Endothelial cell of umbilical vein (primary cell): ENCODE measurements at places on chromosomes 11 and 22. TPM values are rescaled to one million over a fixed set of nuclear protein-coding genes. Genes with fewer than 3 reads are reported as not detected.

DNA sequence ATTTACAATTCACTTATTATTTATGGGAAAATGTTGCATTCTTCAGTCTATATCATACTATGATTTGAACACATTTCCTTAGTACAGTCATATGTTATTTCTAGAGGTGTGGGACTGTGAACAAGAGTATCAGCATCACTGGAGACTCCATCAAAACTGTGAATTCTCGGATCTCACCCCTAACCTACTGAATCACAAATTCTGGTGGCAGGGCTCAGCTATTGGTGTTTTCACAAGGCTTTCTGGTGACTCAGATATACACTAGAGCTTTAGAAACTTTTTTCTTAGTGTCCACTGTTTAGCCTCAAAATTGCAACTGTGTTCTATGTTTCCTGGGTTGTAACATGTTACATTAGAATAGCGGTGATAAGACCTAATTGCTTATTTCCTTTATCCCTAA is 352.9 kb upstream of the DDI1 start:
- H3K4me3 ChIP-seq, result no peak overlapping the region
- no peaks in the 10 kb centered on the region for H3K27me3 ChIP-seq
- no peak overlapping the region for H3K27ac ChIP-seq
- H3K36me3 ChIP-seq, result no peaks in the 10 kb centered on the region
- H3K4me1 ChIP-seq, result peaks cover 19% of the 10 kb centered on the region

DNA sequence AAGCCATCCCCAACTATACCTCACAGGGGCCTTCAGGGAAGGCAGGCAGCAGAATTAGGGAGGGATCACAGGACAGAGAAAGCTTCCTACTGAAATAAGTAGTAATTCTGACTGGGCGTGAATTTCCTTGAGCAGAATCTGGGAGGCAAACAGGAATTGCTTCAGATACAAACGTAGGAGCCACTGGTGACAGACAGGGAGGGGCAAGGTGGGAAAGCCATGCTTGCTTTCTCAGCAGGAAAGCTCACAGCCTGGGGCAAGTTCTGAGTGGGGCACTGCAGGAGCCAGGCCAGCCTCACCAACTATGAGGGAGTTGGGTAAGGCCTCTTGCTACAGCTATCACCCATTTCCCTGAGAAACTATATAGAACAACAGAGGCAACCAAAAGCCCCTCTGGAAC is 43.6 kb downstream of the ARHGAP32 start:
- no peaks in the 10 kb centered on the region for H3K36me3 ChIP-seq
- DNase-seq, result no peak
- H3K27me3 ChIP-seq, result no peaks in the 10 kb centered on the region
- H3K27ac ChIP-seq, result no peak overlapping the region

DNA sequence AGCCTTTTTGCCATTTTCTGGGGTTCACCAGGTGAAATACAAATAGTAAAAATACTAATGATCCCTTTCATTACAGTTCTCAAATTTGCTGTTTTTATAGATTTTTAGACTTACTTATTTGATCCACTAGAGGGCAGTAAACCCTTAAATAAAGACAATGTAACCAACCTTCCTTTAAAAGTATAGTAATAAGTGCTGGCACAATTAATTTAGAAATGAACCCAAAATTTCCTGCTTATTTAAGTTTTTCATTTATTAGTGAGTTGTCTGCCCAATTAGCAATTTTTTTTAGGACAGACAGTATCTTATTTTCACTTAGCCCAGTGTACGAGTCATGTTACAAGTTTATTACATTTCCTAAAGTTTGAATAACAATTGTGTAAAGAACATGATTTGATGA is 4.7 kb downstream of the DDIAS start:
- H3K4me1 ChIP-seq, result peaks cover 20% of the 10 kb centered on the region
- H3K27ac ChIP-seq, result no peak overlapping the region
- DNase-seq, result peak; percentile 68
- no peaks in the 10 kb centered on the region for H3K36me3 ChIP-seq

- H3K27me3 ChIP-seq, result peaks cover 8% of the 10 kb centered on the region
- no peaks in the 10 kb centered on the region for H3K36me3 ChIP-seq
- no peak overlapping the region for H3K27ac ChIP-seq
- no peak overlapping the region for H3K4me3 ChIP-seq
Measured at GRCh38 chr22:49979587-49980264, 19.2 kb downstream of the PIM3 start.

DNA sequence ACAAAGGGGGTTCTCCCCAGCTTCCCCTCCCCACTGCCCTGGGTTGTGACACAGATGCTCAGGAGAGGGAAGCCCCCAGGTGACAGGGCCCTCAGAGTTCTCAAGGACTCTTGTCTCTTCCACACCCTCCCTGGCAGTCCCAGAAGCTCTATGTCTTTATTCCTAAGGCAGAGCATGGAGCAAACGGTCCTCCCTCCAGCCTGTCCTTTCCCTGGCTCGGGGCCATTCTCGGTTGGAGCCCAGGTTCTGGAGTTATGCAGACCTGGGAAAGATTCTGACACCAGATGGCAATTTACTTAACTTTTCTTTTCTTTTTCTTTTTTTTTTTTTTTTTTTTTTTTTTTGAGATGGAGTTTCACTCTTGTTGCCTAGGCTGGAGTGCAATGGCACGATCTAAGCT is 186.6 kb downstream of the CEP164 start:
- no peak overlapping the region for H3K4me3 ChIP-seq
- H3K4me1 ChIP-seq, result no peaks in the 10 kb centered on the region
- no peak overlapping the region for H3K27ac ChIP-seq
- DNase-seq, result no peak

- peak overlapping the region; percentile 23 for H3K4me3 ChIP-seq
- no peaks in the 10 kb centered on the region for H3K27me3 ChIP-seq
- no peaks in the 10 kb centered on the region for H3K36me3 ChIP-seq
- peak overlapping the region; percentile 98 for H3K27ac ChIP-seq
Measured at GRCh38 chr22:36156515-36157419, 3.8 kb downstream of the APOL3 start.

GRCh38 chr11:10325277-10326011 is 20.6 kb downstream of the ADM start:
- peak; percentile 90 for DNase-seq
- H3K27ac ChIP-seq, result peak overlapping the region; percentile 68
- H3K27me3 ChIP-seq, result no peaks in the 10 kb centered on the region
- H3K4me1 ChIP-seq, result peaks cover 78% of the 10 kb centered on the region

- DNase-seq, result no peak
- H3K27ac ChIP-seq, result no peak overlapping the region
- H3K36me3 ChIP-seq, result no peaks in the 10 kb centered on the region
- H3K4me1 ChIP-seq, result no peaks in the 10 kb centered on the region
- H3K27me3 ChIP-seq, result no peaks in the 10 kb centered on the region
- no peak overlapping the region for H3K4me3 ChIP-seq
Measured at GRCh38 chr22:44444341-44445306, 53.4 kb downstream of the RTL6 start.

- H3K36me3 ChIP-seq, result no peaks in the 10 kb centered on the region
- peaks cover 20% of the 10 kb centered on the region for H3K4me1 ChIP-seq
- no peak overlapping the region for H3K27ac ChIP-seq
- DNase-seq, result peak; percentile 38
- H3K27me3 ChIP-seq, result no peaks in the 10 kb centered on the region
- H3K4me3 ChIP-seq, result no peak overlapping the region
Measured at GRCh38 chr11:75868990-75869389, 54.0 kb downstream of the UVRAG start.

DNA sequence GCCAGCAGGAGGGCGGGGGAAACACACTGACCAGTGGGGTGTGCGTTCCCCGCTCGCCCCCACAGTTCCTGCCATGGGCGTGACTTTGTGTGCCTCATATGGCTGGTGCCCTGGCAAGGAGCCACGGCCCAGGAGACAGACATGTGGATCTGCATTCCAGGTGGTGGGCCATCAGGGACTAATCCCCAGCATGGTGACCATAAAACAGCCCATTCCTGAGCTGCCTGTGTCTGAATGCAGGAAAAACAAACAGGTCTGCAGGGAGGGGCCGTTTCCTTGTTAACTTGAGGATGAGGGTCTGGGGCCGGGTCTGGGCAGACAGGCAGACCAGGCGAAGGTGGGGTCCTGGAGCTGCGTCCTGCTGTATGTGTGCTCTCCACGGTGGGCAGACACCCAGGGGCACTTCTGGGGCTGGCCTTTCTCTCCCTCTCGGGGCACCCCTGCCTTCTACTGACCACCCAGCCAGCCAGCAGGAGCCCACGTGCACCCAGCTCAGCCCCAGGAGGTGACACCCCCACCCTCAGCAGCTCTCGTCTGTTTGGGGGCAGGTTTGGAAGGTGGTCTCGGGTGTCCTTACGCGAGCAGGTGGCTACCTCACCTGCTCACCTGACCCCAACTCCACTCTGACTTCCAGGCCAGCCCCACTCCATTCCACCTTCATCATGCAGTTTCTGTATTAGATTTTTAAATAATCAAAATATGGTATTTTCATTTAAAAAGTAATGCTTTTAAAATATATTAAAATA is 120.3 kb downstream of the KCNQ1OT1 start:
- H3K4me1 ChIP-seq, result no peaks in the 10 kb centered on the region
- no peaks in the 10 kb centered on the region for H3K27me3 ChIP-seq
- DNase-seq, result no peak
- H3K4me3 ChIP-seq, result no peak overlapping the region

GRCh38 chr11:115462004-115462541 is 42.1 kb downstream of the CADM1 start:
- no peaks in the 10 kb centered on the region for H3K4me1 ChIP-seq
- DNase-seq, result no peak
- H3K27ac ChIP-seq, result no peak overlapping the region
- no peaks in the 10 kb centered on the region for H3K27me3 ChIP-seq
- no peak overlapping the region for H3K4me3 ChIP-seq

The UBQLN3 gene
- total RNA-seq, result not detected in 2 replicates

The TUBA8 gene
- total RNA-seq, result 4.0 and 6.9 TPM in 2 replicates

The COX8A gene
- 307 and 339 TPM in 2 replicates for total RNA-seq

The MCHR1 gene
- total RNA-seq, result not detected in 2 replicates

The ELMOD1 gene
- total RNA-seq, result 0.53 and 2.4 TPM in 2 replicates

The POU2AF2 gene
- not detected in 2 replicates for total RNA-seq

The OR2D2 gene
- 0.31 and 1.2 TPM in 2 replicates for total RNA-seq

The APOA1 gene
- total RNA-seq, result not detected in 2 replicates

The ACCS gene
- total RNA-seq, result 8.6 and 10.0 TPM in 2 replicates

The ARHGEF17 gene
- 80.6 and 89.9 TPM in 2 replicates for total RNA-seq
